ENCODE measurements at places on chromosomes 4 and X.
A peak's percentile ranks its signal among the peaks of the same experiment; 100 is the strongest.

- no peak for DNase-seq
Measured at GRCh38 chrX:54182194-54182863, 725 bp downstream of the FAM120C start.

GRCh38 chrX:136656361-136656964 is 8.5 kb downstream of the CD40LG start:
- no peak for DNase-seq

GRCh38 chr4:109589605-109590004 is 29.6 kb downstream of the MCUB start:
- DNase-seq = no peak

DNA sequence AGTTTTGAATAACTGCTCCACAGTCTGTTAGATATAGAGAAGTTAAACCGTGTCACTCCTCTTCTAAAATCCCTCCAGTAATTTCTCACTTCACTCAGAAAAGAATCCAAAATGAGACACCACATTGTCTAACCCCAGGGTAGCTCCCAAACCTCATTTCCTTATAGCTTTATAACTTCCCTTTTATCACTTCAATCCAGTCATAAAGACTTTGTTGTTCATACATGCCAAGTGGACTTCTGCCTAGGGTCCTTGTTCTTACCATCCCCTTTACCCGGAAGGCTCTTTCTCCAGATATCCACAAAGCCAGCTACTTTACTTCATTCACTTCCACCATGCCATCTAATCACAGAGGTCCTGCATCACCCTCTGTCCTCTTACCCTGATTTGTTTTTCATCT is 156.2 kb downstream of the GABRB1 start:
- no peak for DNase-seq

GRCh38 chrX:22357621-22358020 is 84.9 kb downstream of the CBLL2 start:
- DNase-seq = no peak

GRCh38 chr4:129583868-129584267 is 487.9 kb downstream of the C4orf33 start:
- no peak for DNase-seq

DNA sequence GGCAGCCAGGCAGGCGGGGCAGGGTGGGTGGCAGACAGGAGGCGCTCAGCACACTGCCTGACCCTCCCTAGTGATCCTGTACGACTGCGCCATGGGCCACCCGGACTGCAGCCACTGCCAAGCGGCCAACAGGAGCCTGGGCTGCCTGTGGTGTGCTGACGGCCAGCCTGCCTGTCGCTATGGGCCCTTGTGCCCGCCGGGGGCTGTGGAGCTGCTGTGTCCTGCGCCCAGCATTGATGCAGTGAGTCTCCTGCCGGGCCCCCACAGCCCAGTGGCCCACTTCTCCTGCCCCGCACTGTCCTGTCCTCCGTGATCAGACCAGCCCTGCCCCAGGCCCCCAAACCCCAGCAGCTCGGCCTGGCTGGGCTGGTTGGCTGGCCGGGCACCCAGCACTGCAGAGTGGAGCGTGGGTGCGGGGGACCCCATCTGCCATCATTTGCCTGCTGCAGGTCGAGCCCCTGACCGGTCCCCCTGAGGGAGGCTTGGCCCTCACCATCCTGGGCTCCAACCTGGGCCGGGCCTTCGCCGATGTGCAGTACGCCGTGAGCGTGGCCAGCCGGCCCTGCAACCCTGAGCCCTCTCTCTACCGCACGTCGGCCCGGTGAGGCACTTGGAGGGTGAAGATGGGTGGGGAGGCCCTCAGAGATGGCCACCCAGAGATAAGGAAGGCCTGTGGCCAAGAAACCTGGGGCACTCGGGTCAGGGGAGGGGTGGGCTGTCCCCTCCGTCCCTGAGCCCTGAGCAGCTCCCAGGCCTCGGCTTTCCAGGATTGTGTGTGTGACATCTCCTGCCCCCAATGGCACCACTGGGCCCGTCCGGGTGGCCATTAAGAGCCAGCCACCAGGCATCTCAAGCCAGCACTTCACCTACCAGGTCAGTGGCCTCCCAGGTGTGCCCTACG is 7.6 kb downstream of the PLXNB3 start:
- no peak for DNase-seq

DNA sequence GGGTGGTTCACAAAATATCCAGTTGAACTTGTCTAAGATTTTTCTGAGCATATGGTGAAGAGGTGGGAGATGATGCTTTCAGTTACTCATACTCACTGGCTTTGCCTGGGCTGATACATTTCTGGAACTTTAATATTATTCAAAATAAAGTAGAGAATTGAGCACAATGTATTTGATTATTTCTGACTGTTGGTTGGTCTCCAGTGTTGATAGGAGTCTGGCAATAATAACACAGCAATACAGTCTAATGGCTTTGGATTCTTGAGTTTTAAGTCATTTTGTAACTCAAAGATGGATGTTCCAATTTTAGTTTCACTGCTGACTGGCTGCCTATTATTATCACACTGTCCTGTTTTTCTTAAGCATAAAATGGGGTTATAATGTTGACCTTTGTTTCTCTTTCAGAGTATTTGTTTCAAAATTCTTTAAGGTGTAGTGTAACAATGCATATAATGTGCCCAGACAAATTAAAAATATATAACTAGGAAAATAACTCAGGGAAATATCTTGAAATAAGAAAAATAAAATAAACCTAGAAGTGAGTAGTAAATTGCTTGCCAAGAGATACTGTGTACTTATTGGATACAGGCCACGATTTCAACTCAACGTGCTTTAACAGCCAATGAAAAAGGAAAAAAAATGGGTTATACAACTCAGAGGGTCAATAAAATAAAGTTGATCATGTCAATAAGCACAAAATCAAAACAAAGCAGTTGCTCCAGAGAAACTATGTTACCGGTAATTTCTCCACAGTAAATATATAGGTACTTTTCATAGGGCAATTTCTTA is 99.0 kb downstream of the ARSJ start:
- no peak for DNase-seq

DNA sequence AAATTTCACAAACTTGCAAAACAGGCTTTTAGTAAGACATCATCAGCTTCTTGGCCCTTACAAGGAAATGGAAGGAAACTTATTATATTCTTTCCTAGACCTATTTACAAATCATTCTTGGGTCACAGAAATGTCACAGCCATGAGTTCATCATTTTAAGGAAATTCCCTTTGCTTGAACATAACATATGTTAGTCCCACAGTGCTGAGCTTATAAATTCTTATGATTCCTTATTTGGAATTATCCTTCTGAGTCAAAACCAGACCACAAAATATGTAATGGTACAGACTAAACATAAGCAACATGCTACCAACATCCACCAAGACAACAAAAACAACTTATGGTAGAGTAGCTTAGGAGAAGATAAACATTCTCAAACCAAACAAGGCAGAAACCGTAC is 236.9 kb upstream of the CTSO start:
- DNase-seq = peak; percentile 65

DNA sequence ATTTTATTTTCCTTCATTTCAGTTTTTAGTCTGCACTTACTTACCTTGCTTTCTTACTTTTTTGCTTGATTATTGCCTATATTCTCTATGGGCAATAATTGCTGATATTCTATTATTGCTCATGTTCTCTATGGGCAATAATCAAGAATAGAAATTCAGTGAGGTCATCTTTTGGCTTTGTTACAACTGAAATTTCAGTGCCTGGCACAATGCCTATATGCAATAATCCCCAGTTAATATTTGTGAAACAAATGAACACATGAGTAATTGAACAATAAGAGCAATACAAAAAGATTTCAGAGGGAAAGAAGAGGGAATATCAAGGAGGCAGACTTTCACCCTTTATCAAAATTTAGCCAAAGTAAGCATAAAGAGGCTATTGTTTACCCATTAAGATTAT is 48.6 kb upstream of the ARSJ start:
- no peak for DNase-seq

DNA sequence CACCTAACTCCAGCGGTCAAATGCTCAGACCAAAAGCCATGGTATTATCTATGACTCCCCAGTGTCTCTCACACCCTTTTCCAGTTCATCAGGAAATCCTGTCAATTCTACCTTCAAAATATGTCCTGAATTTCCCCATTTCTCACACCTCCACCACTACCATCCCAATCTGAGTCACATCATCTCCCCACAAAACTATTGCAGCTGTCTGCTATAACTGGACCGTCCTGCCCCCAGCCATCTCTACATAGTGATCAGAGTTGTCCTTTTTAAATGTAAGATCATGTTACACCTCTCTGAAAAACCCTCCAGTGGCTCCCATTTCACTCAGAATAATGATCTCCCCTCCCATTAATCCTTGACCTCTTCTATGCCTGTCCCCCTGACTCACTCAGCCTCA is 6.8 kb upstream of the ODAPH start:
- DNase-seq = no peak

- DNase-seq = no peak
Measured at GRCh38 chr4:100790836-100791615, 273.2 kb upstream of the EMCN start.

DNA sequence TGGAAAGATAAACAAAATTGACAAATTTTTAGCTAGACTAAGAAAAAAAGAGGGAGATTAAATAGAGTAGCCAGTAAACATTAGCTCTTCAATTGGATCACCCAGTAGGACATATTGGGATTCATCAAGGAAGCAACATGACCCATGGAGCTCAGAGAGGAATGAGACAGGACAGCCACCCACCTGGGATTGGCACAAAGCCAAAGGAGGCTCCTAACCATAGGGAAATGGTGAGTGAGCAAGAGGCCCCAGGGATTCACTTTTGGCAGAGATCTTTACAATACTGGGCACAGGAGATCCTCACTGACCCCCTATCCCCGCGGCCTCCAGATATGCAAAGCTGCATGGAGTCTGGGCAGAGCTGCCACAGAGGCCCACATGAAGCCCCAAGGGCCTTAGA is 34.8 kb upstream of the CXCL6 start:
- DNase-seq = no peak

DNA sequence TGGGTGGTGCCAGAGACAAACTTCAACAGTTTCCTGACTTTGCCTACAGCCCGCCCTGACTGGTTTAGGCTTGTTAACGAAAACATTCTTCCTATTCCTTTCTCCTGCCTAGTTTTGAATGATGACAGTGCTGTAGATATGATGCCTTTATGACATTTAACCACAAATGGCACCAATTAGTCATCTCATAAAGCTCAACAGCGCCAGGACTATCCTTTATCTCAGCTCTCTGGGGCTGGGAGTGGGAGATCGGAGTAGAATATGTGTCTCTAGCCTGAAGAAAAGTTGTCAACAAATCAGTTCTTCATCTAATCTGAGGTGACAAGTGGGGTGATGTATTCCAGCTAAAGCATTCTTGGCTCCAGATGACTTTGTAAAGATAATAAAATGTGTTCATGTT is 64.6 kb upstream of the SH3RF1 start:
- DNase-seq = no peak

- DNase-seq = no peak
Measured at GRCh38 chr4:2800691-2801596, 8.1 kb downstream of the SH3BP2 start.

- DNase-seq = no peak
Measured at GRCh38 chr4:11769434-11769833, 340.7 kb upstream of the HS3ST1 start.

- DNase-seq = no peak
Measured at GRCh38 chr4:81498551-81499099, 26.9 kb upstream of the RASGEF1B start.

DNA sequence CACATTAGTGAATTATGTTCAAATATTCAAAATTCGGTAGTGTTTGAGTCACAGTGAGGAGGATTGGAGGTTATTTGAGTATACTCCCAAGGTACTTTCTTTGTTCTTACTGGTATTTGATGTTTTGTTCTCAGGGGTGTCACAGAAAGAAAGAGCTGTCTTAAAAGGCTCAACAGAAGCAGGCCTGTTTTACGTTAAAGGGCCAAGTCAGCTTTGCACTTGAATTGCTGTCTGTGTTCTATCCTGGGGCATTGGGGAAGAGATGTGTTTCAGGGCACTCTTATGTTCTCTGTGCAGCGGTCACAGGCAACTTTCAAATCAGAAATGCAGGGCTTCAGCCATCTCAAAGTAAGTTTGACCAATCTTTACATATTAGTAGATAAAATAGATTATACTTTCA is 1113.1 kb upstream of the LCORL start:
- no peak for DNase-seq

- no peak for DNase-seq
Measured at GRCh38 chr4:163673848-163674697, 179.6 kb downstream of the TMA16 start.

DNA sequence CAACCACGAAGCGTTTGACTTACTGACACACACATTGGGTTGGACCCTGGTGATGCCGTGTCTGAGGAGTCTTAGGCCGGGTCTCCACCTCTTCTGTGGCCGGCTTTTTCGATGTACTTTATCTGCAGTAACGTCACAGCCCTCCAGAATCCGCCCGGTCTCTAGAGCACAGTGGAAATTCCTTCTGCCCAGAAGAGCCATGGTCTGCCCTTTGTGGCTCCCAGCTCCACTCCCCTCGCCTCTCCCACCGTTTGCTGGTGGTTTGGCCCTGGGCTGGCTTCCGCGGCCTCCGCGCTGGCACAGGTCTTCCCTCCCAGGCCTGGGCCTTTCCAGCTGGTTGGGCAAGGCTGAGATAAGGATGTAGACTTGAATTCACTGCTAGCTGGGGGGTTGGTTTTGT is 4.3 kb downstream of the MAEA start:
- DNase-seq = no peak

GRCh38 chrX:14616836-14617235 is 87.5 kb downstream of the GLRA2 start:
- DNase-seq = no peak

DNA sequence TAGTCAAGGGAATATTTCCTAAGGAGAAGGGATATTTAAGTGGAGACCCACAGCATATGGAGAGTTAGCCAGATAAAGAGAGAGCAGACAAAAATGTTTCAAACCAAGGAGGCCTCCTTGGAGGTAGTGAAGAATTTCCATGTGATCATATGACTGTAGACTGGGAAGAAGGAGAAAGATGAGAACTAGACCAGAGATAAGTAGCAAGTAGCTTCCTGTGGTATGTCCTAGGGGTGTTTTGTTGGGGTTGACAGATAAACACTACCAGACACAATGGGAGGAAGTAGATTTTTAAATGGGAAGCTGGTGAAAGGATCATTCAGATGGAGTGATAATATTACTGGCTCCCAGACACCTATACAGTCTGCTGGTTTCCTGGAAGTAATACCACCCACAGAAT is 13.6 kb downstream of the SYAP1 start:
- DNase-seq = no peak

DNA sequence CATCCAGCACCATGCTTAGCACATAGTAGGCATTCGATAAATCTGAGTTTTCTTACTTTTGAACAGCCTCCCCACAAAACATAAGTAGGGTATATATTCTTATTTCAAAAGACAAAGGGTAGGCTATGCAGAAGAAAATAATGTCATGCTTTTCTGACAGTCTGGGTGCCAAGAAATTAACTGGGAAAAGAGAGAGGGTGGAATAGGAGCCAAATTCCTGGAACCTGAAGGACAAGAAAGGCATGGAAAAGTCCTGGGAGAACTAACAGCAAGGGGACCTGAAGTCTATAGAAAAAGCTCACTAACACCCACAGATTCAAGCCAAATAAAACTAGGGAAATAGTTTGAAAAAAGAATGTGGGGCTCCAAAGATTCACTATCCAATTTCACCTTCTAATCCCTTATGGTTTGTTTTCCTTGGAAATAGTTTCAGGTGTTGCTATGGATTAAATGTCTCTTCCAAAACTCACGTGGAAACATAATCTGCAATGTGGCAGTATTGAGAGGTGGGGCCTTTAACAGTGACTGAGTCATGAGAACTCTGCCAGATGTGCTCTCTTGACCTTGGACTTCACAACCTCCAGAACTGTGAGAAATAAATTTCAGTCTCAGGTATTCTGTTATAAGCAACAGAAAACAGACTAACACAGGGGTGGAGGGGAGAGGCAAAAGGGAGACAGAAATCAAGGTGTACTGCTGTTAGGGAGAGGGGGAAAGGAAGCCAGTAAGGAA is 173.3 kb upstream of the ARHGEF9 start:
- DNase-seq = no peak

GRCh38 chrX:337331-337831 is 18.8 kb upstream of the GTPBP6 start:
- no peak for DNase-seq
